Breast epithelium (tissue), 4 donors: ENCODE measurements at places on chromosomes 5 and 9.

DNA sequence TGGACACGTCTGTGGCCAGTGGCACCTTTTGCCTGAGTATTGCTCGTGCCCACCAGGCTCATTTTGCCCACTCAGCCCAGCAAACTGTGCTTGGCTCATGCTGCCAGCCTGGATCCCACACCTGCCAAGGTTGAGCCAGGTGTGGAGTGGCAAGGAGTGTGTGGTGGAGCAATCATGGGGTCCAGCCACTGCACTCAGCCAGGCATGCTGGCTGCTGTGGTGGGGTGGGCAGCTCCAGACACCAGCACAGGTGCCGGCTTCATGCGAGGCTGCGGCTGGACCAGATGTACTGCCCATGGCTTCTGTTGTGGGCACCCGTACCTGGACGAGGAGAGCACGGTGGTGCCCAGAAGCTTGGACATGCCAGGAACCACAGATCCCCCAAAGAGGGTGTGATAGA is 364.1 kb downstream of the TMEM38B start:
- no peak for DNase-seq

GRCh38 chr9:76883341-76883855 is 22.5 kb downstream of the PRUNE2 start:
- DNase-seq = no peak

GRCh38 chr9:113712053-113712452 is 164.1 kb upstream of the ZNF618 start:
- DNase-seq = no peak

DNA sequence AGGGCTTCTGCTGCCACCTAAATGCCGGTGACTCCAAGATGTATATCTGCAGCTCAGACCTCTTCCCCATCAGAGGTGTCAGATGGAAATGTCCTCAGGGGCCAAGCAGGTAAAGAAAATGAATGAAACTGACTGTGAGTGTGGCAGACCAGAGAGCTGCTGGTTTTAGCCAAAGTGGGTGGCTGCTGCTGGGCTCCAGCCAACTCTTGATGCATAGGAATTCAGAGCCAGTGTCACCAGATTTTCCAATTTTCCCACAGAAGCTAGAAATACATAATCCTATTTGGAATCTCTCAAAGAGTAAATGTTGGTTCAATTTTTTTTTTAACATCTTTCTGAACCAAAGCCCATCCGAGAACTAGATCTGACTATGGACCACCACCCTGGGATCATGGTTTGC is 161.2 kb upstream of the SPRY4 start:
- no peak for DNase-seq

GRCh38 chr9:14868772-14869583 is 41.2 kb downstream of the FREM1 start:
- DNase-seq = no peak

DNA sequence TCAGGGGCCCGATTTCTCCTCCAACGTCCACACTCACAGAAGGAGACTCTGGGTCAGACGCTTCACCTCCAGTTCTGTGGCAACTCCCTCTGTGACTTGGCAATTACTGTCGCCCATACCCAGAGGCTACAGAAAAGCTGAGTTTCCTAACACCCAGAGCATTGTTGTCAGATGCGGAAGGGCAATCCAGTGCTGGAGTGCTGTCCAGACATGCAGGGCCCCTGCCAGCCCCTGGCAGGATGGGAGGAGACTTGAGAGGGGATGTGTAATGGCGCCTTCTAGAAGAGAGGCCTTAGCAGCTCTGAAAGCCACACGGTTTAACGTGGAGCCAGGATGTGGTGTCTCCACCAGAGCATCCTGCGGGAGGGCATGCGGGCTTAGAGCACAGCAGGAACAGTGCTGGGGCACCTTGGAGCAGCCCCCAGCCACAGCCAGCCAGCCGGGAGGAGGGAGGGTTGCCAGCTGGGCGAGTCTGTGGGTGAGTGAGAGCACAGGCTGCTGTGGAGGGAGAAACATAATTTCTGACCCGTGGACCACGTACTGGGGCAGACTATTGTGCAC is 139.4 kb upstream of the IRX1 start:
- peak; percentile 62 for DNase-seq

DNA sequence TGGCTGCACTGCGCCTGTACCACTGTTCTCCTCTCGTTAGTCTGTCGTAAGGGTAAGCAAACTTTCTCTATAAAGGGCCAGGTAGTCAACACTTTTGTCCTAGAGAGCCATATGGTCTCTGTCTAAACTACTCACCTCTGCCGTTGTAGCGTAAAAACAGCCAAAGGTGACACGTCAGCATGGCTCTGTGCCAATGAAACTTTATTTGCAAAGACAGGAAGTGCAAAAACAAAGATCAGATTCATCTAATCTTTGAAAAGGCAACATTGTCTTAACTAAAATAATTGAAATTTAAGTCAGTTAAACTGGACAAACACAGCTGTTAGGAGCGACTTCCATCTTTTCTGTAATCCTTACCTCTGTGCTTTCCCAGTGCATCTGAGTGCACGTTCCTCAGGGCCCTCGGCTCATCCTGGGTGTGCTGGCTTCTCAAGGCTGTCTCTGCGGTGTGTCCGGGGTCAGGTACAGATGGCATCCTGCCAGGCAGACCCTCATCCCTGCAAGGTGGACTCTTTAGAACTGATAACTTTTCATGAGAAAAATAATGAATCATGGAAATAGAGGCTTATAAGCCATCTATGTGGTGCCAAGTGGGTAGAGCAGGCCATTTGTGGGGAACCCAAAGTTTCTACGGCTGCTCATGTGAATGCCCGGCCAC is 35.2 kb upstream of the IRX4 start:
- DNase-seq = no peak

DNA sequence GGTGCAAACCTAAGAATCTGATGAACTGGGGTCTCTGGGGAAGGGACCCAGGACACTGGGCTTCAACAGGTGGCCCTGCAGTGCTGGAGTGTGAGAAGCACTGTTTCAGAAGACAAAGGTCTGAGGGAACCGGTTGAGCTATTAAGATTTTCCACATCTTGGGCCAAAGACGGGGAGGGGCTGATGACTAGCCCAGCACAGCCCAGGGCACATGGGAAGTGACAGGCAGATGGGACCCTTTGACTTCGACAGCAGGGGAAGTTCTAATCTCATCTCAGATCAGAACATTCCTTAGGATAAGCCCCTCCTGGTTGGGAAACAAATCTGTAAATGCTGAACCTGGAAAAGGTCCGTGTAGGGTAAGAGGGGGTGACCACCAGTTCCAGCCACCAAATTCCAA is 67.4 kb downstream of the RAPGEF1 start:
- no peak for DNase-seq

- DNase-seq = no peak
These were observed 114.3 kb downstream of the CRB2 start for GRCh38 chr9:123470121-123470782.

GRCh38 chr9:95286151-95286550 is 31.4 kb downstream of the FANCC start:
- no peak for DNase-seq

DNA sequence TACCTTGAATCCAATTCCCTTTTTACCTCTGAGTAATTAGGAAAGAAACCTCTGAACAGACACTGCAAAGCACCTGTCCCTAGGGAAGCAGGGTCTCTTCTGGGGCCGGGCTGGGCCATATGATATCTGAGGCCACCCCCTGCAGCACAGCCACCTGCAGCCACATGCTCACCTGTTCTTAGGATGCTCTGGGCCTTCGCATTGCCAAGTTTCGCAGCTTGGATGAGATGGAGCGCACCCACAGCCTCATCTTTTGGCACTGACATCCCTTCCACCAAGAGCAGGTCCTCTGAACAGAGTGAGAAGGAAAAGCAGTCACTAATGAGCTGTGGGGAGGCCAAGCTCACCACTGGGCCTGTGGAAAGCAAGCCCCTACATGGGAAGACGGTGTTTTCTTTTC is 27.3 kb downstream of the CLTA start:
- DNase-seq = no peak

- DNase-seq = peak; percentile 67
These were observed 118.8 kb upstream of the RPS23 start for GRCh38 chr5:82396871-82397514.

- no peak for DNase-seq
These were observed 56.3 kb downstream of the SEMA4D start for GRCh38 chr9:89441655-89441970.

- DNase-seq = no peak
These were observed 56.0 kb upstream of the UBTD2 start for GRCh38 chr5:172339264-172340180.

DNA sequence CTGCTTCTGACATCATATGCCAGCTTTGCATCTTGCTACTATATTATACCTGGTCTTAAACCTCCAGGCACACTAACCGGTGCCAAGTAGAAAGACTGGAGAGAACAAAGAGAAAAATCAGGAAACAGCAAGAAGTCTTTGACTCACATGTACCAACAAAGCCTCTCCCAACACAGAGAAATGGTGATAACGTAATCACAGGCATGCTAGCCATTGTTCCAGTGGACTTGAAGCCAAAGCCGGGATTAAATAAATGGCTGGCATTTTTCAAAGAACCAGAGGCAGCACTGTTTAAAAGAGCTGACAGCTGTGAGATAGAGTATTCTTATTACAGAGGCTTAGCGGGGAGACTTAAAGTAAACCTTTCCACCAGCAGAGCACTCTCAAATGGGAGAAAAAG is 148.4 kb upstream of the NFIL3 start:
- DNase-seq = no peak

DNA sequence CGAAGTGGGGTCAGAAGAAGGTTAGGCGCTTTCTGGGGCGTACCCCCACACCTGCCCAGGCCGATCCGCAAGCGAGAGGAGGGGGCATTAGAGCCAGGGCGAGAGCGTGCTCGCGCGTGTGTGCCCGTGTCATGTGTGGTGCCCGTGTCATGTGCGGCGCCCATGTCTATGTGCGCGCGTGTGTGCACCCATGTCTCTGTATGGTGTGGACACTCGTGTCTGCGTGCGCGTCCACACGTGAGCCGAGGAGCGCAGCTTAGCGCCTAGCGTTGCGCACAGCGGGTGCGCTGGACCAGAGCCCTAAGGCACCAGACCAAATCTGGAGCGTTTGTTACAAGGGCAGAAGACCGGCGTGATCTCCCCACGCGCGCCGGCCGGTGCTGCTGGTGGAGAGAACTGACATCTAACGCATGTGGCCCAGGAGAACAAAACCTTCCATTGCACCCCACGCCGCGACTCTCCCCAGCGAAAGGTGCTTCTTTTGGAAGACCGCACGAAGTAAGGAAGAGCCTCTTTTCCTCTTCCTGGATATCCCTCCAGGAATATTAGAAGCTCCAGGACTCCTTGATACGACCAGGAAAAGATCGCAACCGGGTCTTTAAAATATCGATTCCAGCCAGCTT is 644 bp downstream of the NIM1K start:
- no peak for DNase-seq
